ENCODE measurements at places on chromosomes 5 and 9.

DNA sequence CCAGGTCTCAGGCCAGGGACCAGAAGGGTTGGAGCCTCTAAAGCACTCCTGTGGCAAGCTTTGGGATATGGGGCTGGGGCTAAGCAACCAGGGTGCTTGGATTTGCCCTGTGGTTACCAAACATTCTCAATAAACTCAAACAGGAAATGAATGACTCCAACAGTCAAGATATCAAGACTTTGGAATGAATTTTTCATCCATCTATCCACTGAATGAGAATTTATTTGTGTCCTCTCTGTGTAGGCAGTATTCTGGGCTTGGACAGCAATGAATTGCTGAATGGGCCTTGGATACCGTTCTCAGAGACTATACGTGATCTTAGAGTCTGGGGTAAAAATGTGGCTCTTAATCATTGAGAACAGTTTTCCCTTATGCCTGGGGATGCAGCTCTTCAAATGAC is 212.5 kb downstream of the DAB2IP start:
- DNase-seq = no peak

- no peak for DNase-seq
Measured at GRCh38 chr5:39469176-39469575, 44.4 kb upstream of the DAB2 start.

DNA sequence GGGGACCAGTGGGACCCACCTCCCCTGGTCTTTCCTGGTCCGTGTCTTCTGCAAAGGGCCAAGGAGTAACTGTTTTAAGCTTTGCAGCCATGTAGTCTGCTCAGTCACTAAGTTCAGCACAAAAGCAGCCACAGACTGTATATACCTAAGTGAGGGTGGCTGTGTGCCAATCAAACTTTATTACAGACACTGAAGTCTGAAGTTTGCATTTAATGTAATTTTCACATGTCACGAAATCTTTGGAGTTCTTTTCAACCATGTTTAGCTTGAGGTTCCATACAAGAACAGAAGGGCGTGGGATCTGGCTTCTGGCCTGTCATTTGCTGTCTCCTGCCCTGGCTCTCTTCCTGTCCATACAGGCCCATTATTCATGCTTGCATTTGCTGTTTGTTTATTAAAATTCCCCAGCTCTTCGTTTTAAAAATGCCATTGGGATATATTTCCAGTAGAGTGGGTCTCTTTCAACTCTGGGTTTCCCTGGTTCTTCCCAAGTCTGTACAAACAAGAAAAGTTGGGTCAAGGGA is 64.2 kb upstream of the ECM2 start:
- no peak for DNase-seq

GRCh38 chr9:90995516-90995915 is 193.9 kb downstream of the SYK start:
- DNase-seq = no peak

- DNase-seq = no peak
Measured at GRCh38 chr5:123549256-123549904, 37.4 kb downstream of the CSNK1G3 start.

DNA sequence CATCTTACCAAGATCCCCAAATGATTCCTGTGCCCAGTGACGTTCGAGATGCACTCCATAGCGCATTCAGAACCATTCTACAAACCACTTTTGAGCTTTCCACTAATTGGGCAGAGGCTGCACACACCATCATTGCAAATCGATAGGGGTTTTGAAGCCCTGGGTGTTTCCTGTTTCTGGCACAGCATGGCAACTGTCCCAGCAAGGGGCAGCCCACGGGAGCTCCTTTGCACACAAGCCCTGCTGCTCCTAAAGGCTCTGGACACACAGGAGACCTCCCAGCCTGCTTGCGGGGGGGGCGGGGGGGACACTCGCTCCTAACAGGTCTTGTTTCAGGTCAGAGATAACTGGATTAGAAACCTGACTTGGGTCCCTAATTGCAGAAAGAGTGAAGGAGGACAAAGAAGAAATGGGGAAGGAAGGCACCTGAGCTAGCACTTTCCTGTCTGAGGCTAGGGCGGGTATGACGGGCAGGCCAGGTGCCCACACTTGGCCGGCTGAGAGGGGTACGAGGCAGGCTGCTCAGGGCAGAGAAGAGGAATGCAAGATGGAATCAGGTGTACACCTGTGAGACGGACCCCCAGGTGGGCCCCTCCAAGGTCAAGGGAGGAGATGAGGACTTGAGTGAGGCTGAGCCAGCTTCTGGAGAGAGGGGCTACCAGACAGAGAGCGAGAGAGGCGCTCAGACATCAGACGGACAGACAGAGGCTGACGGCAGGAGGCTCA is 820 bp downstream of the FBP1 start:
- no peak for DNase-seq

DNA sequence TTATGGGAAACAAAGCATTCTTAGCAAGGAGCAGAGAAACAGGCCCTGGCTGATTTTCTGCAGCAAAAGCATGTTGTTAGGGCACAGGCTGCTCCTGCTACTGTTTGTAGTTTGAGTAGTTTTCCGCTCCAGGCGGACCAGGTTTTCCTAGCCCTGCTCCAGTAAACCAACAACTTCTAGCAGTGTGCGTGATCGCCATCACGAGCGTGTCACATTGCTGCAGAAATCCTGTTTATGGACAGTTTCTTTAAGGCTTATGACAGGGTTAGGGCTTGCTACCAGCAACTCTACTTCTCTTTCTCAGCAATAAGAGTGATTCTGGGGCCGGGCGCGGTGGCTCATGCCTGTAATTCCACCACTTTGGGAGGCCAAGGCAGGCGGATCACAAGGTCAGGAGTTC is 803.9 kb upstream of the CDH10 start:
- DNase-seq = no peak

DNA sequence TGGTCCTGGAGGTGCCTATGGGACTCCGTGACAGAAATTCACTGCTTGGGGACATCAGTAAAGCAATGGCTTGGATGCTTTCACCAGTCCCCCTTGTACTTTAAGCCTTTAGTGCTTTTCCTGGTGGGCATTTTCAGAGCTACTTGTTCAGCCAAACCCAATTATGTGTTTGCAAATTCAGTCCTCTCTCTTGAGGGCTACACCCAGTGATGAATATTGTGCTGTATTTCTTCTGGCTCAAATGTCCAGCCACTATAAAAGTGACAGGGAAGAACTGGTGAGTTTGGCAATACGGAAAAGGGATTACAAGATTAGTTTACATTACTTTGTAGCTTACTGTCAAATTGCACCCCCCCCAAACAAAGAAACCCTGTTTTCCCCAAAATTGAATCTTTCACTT is 4.5 kb downstream of the THBS4 start:
- DNase-seq = no peak

GRCh38 chr5:176507911-176508310 is 29.3 kb downstream of the RNF44 start:
- DNase-seq = no peak

GRCh38 chr9:96660692-96661248 is 5.7 kb upstream of the PRXL2C start:
- no peak for DNase-seq

GRCh38 chr9:111759762-111760639 is 34.7 kb downstream of the SHOC1 start:
- no peak for DNase-seq

- DNase-seq = no peak
Measured at GRCh38 chr5:176365351-176366231, at the start of gene ARL10. TSS of gene ARL10 (plus strand) at chr5:176365487. CDS start at chr5:176365564, 77 bp downstream.

GRCh38 chr5:10625700-10626472 is 62.0 kb downstream of the ANKRD33B start:
- DNase-seq = no peak

DNA sequence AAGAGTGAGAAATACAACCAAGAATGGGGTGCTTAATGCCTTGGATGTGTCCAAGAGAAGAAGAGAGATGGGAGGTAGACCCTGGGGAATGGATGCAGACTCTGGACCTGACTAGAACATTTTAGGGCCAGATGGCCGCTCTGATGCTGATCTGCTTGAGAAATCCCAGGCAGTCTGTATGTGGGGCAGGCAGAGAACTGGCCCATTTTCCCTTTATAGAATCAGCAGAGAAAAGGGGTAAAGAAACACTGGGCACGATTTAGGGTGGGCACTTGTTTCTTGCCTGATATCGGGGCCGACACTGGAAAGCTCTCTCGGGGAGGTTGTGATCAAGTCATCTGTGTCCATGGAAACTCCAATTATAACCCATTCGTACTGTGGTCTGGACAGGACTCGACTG is 118.5 kb upstream of the FSTL4 start:
- no peak for DNase-seq

DNA sequence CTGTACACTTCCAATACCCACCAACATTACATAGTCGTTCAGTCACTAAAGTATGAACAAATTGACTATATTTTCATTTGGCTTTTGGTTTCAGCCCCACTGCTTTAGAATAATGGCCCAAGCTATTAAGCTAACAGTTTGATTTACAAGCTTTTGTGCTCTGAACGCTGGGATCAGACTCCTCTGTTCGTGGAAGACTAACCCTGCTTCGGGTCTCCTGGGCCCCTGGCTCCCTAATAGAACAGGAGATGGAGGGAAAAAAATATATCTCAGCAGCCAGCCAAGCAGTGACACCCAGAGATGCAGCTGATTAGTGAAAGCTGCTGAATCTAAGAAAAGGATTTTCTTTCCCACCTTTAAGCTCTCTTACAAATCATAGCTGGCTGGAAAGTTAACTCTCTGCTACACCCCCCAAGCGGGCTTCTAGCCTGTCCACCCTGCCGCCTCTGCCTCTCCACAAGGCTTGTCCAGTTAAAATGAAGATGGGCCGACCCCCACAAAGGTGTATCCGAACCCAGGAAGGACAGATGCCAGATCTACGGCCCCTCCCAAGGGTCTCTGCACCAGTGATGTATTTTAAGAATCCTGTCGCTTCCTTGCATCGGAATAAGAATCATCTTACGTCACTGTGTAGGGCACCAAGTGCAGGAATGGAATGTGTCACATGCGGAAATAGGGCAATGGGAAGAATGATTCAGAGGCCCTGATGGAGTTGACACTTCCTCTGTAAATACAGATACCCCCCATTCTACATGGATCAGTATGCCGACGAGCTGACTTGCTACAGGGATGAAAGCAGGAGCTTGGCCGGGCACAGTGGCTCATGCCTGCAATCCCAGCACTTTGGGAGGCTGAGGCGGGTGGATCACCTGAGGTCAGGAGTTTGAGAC is 33.4 kb upstream of the BARHL1 start:
- DNase-seq = no peak

DNA sequence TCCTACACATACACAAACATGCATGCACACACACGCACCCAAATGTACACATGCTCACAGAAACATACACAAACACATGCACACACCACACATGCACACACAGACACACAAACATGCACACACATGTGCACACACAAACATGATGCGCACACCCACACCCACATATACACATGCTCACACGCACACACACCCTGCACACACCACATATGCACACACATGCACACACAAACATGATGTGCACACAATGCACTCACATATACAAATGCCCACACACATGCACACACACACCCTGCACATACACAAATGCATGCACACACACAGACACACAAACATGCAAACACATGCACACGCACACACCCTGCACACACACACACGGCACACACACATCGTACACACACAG is 7.3 kb upstream of the IER5L start:
- DNase-seq = no peak

- no peak for DNase-seq
Measured at GRCh38 chr5:44278469-44278868, 110.8 kb downstream of the FGF10 start.

DNA sequence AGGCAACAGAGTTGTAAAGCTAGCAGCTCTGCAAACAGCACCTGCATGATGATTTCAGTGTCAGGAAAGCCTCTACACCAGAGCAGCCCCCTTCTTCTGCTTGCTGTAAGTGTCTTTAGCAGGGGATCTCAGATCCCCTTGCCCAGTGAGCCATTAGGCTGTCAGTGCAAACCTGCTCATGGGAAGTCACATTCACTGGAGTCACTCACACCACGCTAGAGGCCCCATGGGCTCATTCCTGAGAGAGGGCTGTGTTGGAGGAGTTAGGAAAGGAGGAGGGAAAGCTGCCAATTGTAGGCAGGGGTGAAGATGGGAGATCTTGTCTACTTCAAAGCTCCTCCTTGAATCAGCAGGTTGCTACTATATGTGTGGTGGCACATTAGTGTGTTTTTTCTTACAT is 275.2 kb downstream of the SMARCA2 start:
- no peak for DNase-seq

DNA sequence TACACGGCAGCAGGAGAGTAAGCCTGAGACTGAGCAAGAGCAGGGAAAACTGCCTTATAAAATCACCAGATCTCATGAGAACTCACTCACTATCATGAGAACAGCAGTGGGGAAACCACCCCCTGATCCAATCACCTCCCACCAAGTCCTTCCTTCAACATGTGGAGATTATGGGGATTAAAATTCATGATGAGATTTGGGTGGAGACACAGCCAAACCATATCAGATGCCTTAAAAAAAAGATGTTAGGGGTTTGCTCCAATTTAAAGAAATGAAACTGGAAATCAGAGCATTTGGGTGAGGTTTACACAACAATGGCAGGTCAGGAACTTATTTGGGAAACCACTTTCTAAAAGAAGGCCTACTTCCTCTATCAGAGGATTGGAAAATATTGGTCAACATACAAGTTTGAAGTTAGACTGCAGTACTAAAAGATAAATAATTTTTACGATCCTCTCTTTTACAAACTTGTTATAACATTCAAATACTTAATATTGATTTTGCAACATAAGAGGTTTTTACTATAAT is 105.1 kb downstream of the FBN2 start:
- no peak for DNase-seq

- no peak for DNase-seq
Measured at GRCh38 chr5:156755421-156756087, 94.5 kb upstream of the PPP1R2B start.

DNA sequence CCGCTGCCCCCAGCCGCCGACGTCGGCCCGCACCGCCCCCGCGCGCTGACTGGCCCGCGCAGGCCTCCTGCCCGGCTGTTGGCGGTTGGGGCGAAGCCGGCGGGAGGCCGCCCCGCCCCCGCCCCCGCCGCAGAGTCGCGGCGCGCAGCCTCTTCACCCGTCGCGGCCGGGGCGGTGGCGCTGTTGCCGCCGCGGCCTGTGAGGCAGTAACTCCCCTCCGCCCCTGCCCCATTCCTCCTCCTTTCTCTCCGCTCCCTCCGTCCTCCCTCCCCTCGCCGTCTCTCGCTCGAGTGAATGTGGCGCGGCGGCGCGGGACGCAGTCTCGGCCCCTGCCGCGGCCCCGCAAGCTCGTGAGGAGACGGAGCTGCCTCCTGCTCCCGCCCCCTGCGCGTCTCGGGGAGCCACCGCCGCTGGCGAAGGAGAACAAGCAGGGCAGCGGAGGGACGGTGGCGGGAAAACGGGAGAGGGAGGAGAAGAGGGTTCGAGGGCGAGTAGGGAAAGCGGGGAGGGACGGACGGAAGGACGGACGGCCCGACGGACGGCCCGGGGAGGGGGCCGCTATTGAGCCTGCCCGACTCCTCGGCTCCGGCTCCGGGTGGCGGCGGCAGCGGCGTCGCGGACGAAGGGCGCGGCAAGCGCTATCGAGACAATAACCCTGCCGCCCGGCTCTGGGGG is 637 bp upstream of the ERBIN start:
- DNase-seq = peak; percentile 27

GRCh38 chr5:148201151-148201550 is 1.7 kb upstream of the SPINK6 start:
- no peak for DNase-seq

GRCh38 chr9:115777610-115778009 is 376.0 kb upstream of the PAPPA start:
- no peak for DNase-seq

Measured in activated CD8-positive, alpha-beta memory T cell treated with anti-CD3 and anti-CD28 coated beads for 48 hours (primary cell).